ENCODE measurements at places on chromosomes 12 and 14. TPM values are rescaled to one million over a fixed set of nuclear protein-coding genes. Genes with fewer than 3 reads are reported as not detected.

GRCh38 chr12:112182499-112182898, 57.1 kb downstream of the TRAFD1 start:
- no peak for DNase-seq

DNA sequence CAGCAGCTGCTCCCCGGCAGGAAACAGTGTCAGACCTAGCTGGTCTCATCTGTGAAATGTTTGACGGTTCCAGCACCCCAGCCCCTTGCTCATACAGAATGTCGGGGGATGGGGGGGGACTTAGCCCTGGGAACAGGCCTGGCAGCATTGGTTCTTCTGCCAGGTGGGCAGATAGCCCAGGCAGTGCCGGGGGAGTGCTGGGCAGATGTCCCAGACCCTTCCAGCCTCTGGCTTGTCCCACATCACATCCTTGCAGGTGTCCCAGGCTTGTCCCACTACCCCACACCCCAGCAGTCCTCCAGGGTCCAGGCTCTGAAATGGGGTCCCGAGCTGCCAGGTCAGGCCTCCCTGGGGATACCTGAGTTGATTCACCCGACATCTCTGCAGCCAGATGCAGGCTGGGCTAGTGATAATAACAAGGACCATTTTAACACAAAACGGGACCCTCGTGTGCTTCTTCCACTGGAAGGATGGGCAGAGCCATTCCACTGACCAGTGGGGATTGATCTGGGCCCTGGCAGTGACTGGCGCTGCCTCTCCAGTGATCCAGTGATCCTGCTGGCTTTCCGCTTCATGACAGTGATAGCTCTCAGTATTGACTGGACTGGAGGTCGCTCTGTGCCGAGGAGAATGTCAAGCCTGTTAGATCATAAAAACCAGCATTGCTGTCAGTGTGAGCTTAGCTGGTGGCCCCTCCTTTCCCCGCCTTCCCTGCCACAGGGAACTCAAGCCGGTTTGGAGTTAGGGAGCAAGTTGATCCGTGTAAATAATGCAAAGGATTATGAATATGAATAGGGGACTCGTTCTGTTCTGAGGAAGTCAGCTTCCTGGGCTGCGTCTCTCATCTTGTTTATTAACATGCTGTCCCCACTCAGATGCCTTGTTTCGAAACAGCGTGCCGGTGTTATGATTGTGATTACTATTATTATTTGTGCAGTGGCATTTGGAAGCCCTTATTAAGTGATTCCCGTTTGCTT, 180.6 kb downstream of the AACS start:
- no peak for DNase-seq

- no peak for DNase-seq
These were observed 38.3 kb upstream of the GRIP1 start for GRCh38 chr12:66717036-66717673.

- DNase-seq, result no peak
These were observed 109.6 kb upstream of the LGR5 start for GRCh38 chr12:71329956-71330355.

- DNase-seq, result peak; percentile 17
These were observed 25.0 kb downstream of the YAF2 start for GRCh38 chr12:42213023-42213422.

- no peak for DNase-seq
These were observed 4.0 kb downstream of the C12orf54 start for GRCh38 chr12:48486261-48486660.

- no peak for DNase-seq
These were observed 5.2 kb upstream of the LRP1-AS start for GRCh38 chr12:57152639-57153038.

DNA sequence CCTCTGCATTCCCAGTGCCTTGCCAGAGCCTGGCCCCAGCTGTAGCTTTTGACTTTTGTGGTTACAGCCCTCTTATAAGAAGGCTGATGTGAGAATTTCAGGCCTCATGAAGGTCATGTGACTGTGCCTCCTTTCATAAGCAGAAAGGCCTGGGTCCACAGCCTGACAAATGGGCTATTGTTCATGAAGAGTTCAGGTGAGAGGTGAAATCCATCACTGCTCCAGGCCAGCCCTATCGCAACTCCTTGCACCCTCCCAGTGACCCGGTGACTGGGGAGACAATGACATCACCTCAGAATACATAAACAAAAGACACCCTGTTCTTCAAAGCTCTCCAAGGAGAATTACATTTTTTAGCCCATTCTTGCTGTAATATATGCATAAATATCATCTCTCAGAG, 321.5 kb downstream of the PCNX1 start:
- no peak for DNase-seq

Gene ACYP1
- 14.2 TPM for total RNA-seq

Gene PGF
- total RNA-seq, result 9.4 TPM

Gene SMARCC2
- total RNA-seq, result 37.6 TPM

All from umbilical cord (tissue), 2 donors.